ENCODE measurements at places on chromosomes 11 and 22. TPM values are rescaled to one million over a fixed set of nuclear protein-coding genes. Genes with fewer than 3 reads are reported as not detected.

DNA sequence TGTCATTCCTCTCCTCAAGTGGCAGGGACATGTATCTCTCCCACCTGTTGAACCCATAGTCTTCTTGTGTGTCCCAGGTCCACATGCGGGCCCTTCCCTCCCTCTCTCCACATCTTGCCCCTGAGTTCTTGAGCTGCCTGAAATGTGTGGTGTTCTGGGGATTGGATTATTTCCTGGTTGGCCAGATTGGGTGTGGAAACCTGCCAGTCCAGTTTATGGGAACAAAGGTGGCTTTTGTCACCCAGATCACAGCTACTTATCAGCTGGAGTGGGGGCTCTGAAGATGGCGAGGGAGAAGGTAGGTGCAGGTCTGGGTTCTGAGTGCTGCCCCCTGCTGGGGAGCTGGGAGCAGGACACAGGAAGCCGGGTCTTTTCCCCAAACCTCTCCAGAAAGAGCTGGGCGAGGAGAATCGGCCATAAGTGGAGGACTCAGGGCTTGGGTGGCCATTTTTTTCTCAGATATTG lies 14.2 kb downstream of the DTX4 start:
- H3K27ac ChIP-seq = no peak overlapping the region
- H3K36me3 ChIP-seq = no peaks in the 10 kb centered on the region
- no peak overlapping the region for H3K4me3 ChIP-seq
- H3K4me1 ChIP-seq = no peaks in the 10 kb centered on the region
- no peaks in the 10 kb centered on the region for H3K27me3 ChIP-seq

DNA sequence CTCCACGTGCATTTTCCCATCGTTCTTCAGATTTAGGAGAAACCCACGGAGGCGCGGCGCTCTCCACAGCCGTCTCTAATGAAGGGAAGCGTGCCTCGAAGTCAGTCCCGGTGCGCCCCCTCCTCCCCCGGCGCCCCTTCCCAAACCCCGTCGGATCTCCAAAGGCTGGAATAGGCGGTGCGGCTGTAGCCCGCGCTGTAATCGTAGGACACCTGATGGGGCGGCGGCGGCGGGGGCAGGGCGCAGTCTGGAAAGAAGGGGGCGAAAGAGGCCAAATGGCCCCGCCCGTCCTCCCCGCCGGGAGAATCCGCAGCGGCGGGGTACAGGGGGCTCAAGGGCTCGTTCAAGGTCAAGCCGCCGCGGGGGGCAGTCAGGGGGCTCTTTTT lies 1.3 kb downstream of the FAM181B start:
- no peak overlapping the region for H3K27ac ChIP-seq
- no peaks in the 10 kb centered on the region for H3K36me3 ChIP-seq
- no peak for DNase-seq
- H3K4me1 ChIP-seq = peaks cover 9% of the 10 kb centered on the region
- H3K27me3 ChIP-seq = peaks cover 39% of the 10 kb centered on the region
- no peak overlapping the region for H3K4me3 ChIP-seq

Gene HINFP
- 75.3 TPM for total RNA-seq

DNA sequence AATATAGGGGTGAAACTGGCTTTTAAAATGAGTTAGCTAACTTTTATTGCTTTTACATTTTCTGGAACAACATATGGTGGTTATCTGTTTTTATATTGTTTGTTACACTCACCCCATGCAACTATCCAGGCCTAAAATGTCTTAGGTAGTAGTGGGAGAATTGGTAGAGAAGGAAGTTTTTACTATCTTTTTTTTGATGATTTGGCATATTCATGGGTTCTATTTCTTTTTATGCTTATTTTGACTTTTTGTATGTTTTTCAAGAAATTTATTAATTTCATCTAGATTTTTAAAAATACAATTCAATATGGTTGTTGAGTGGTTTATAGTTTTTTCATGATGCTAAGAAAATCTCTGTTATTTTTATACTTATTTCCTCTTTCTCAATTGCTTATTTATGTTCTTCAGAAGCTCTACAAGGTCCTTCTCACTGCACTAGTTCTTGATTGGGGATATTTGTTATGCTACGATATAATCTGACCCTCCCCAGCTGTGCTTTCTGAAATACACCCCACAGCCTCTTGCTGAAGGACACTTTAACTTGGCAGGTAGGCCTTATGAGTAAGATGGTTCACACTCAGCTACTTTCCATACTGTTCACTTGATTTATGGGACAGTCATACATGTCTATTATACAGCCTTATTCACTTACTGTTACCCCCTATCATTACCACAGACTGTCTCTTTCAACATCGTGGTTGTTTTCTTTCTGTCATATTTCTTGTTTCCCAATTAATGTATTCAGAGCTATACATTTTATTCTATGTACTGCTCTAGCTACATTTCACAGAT lies 431.2 kb downstream of the METTL15 start:
- no peak overlapping the region for H3K27ac ChIP-seq
- H3K36me3 ChIP-seq = no peaks in the 10 kb centered on the region
- H3K27me3 ChIP-seq = no peaks in the 10 kb centered on the region
- no peak overlapping the region for H3K4me3 ChIP-seq
- DNase-seq = no peak
- H3K4me1 ChIP-seq = no peaks in the 10 kb centered on the region

GRCh38 chr11:64064374-64065140 lies 28.8 kb downstream of the FLRT1 start:
- H3K4me3 ChIP-seq = no peak overlapping the region
- no peaks in the 10 kb centered on the region for H3K27me3 ChIP-seq
- H3K4me1 ChIP-seq = peaks cover 11% of the 10 kb centered on the region
- no peak overlapping the region for H3K27ac ChIP-seq

GRCh38 chr11:36471577-36471976 lies 38.5 kb downstream of the TRAF6 start:
- H3K27me3 ChIP-seq = no peaks in the 10 kb centered on the region
- H3K4me1 ChIP-seq = no peaks in the 10 kb centered on the region
- no peak for DNase-seq

DNA sequence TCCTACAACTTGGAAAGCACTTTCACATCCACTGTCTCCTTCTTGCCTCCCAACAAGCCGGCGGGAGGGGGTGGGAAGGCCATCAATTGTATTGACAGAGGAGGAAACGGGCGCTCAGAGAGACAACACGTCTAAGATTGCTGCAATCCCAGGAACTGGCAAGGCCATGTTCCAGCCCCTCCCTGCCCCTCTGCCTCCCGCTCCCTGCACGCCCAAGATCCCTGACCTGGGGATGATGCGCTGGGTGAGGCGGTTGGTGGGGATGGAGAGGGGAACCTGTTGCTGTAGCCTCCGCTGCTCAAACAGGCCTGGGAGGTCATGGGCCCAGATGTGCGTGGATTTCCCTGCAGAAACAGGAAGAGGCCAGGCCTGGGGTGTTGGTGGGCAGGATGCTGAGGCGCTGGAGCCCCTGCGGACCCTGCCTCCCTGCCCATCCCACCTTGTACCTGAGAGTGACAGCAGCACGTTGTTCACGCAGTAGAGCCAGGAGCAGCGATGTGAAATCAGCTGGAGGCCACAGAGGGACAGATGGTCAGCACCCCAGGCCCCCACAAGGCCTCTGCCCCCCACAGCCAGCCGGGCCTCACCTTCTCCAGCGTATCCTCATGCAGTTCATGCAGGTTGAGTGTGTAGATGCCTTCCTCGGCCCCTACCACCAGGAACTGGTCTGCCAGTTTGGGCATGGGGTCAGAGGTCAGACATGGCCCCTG lies 6.8 kb downstream of the MAP4K2 start:
- H3K4me1 ChIP-seq = peaks cover 12% of the 10 kb centered on the region
- H3K36me3 ChIP-seq = peaks cover 35% of the 10 kb centered on the region
- no peak overlapping the region for H3K4me3 ChIP-seq
- no peaks in the 10 kb centered on the region for H3K27me3 ChIP-seq
- no peak for DNase-seq
- H3K27ac ChIP-seq = no peak overlapping the region

- H3K4me1 ChIP-seq = no peaks in the 10 kb centered on the region
- H3K27ac ChIP-seq = no peak overlapping the region
- no peaks in the 10 kb centered on the region for H3K27me3 ChIP-seq
- no peaks in the 10 kb centered on the region for H3K36me3 ChIP-seq
Observed at GRCh38 chr11:107719073-107719472, 7.2 kb upstream of the SLN start.

DNA sequence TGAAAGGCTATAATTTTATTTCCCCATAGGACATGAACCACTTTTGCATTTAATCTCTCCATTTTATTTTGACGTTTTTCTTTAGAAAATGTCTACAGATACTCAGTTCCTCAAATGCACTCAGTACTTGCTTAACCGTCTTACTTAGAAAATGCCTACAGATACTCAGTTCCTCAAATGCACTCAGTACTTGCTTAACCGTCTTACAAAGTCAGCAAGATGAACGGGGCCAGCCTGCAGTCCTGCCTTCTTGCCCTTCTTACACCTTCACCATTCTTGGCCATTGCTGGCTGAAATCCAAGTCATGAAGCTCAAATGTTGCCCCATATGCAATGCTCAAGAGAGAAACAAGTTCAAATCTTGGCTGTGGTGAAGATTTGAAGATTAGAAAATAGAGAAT lies 34.1 kb downstream of the CSNK2A3 start:
- H3K36me3 ChIP-seq = no peaks in the 10 kb centered on the region
- H3K4me3 ChIP-seq = no peak overlapping the region
- H3K27ac ChIP-seq = no peak overlapping the region
- no peaks in the 10 kb centered on the region for H3K4me1 ChIP-seq

DNA sequence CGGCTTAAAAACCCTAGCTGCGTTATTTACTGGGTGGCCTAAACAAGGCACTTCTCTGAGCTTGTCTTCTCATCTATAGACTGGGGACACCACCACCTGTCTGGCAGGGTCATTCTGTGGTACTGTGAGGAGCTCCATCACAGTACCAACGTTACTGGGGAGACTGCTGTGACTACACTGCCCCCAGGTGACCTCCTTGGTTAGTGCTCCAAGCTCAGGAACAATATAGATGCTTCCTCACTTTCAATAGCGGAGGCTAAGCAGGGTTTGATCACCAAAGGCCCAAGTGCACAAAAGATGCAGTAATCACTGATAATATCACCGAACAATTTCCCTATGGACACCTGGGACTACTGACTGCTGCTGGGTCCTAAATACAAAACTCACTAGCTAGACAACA lies 18.8 kb downstream of the PRPF19 start:
- H3K4me3 ChIP-seq = no peak overlapping the region
- no peaks in the 10 kb centered on the region for H3K27me3 ChIP-seq
- no peaks in the 10 kb centered on the region for H3K4me1 ChIP-seq
- DNase-seq = no peak

Gene TRIM48
- not detected for total RNA-seq

Gene RIMBP3C
- 4.5 TPM for total RNA-seq

DNA sequence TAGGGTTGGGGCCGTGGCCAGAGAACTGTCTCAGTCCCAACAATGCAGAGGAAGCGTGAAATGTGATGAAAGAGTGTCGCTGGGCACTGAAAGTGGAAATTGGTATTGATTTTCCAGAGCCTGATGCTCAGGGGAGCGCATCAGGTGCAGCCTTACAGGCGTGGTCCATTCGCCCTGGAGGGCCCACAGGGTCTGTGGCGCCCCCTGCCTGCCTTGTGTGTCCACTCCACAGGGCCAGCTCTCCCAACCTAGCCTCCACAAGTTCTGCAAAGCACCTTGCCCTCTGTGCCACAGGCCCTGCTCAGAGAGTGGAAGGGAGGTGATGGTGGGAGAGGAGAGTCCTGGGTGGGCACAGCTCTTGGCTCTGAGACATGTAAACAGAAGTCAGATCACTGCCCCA lies 54.9 kb upstream of the LMO1 start:
- H3K4me1 ChIP-seq = no peaks in the 10 kb centered on the region
- no peaks in the 10 kb centered on the region for H3K36me3 ChIP-seq
- H3K27me3 ChIP-seq = no peaks in the 10 kb centered on the region
- H3K4me3 ChIP-seq = no peak overlapping the region
- DNase-seq = no peak

- no peaks in the 10 kb centered on the region for H3K27me3 ChIP-seq
- H3K4me3 ChIP-seq = no peak overlapping the region
- DNase-seq = no peak
- H3K27ac ChIP-seq = no peak overlapping the region
- H3K4me1 ChIP-seq = no peaks in the 10 kb centered on the region
Observed at GRCh38 chr22:26045051-26045450, 124.2 kb upstream of the SEZ6L start.

GRCh38 chr22:41822317-41823057 lies 10.4 kb upstream of the SREBF2 start:
- H3K4me3 ChIP-seq = no peak overlapping the region
- H3K36me3 ChIP-seq = peaks cover 3% of the 10 kb centered on the region
- peak overlapping the region; percentile 19 for H3K27ac ChIP-seq
- H3K27me3 ChIP-seq = no peaks in the 10 kb centered on the region
- H3K4me1 ChIP-seq = peaks cover 5% of the 10 kb centered on the region
- DNase-seq = peak; percentile 81

- peak overlapping the region; percentile 82 for H3K27ac ChIP-seq
- peaks cover 35% of the 10 kb centered on the region for H3K4me1 ChIP-seq
- no peak for DNase-seq
- peak overlapping the region; percentile 76 for H3K4me3 ChIP-seq
- H3K36me3 ChIP-seq = no peaks in the 10 kb centered on the region
- no peaks in the 10 kb centered on the region for H3K27me3 ChIP-seq
Observed at GRCh38 chr22:45308957-45309421, 745 bp upstream of the FAM118A start.

DNA sequence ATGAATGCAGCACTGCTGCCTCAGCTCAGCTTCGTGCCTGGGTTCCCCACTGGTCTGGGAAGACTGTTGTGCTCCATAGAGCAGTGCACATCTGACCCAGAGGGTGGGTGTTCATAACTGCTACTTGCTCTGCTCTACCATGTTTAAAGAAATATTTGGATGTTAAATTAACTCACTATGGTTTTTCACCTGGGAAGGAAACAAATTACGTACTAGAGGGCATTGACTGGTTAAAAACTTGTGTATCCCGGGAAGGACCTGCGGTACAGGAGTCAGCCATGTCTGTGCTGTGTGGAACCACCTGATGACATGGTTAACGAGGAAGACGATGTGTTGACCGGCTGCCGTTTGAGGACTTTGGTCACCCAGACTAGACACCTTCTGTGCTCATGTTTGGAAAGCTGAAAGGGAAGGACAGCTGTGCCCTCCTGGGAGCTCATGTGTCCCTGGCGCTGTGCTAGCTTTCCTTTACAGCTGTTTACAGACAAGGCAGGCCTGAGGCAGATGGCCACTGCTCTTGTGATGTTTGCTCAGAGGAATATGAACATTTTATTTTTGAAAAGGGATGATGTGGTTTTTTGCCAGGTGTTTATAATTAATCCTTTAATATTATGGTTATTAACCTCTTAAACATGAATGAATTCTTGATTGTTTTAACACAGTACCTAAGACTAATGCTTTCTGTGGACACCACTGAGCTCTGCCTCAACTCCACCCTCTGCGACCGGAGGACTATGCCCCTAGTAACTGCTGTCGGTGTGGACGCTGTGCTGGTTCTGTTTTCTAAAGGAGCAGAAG lies 14.3 kb upstream of the AIFM3 start:
- DNase-seq = no peak
- no peak overlapping the region for H3K27ac ChIP-seq
- H3K4me1 ChIP-seq = peaks cover 23% of the 10 kb centered on the region
- no peak overlapping the region for H3K4me3 ChIP-seq
- peaks cover 1% of the 10 kb centered on the region for H3K27me3 ChIP-seq
- H3K36me3 ChIP-seq = peaks cover 48% of the 10 kb centered on the region

Measured in CD4-positive, alpha-beta memory T cell (primary cell).